ENCODE measurements at places on chromosomes 5 and 9.
A peak's percentile ranks its signal among the peaks of the same experiment; 100 is the strongest.

- DNase-seq = no peak
These were observed 10.6 kb upstream of the SH3RF2 start for GRCh38 chr5:145925803-145926202.

GRCh38 chr9:85216601-85217000 lies 525.2 kb downstream of the AGTPBP1 start:
- DNase-seq = no peak

GRCh38 chr9:133121915-133122550 lies 993 bp upstream of the RALGDS start:
- no peak for DNase-seq

GRCh38 chr5:133565993-133566392 lies 46.3 kb downstream of the FSTL4 start:
- no peak for DNase-seq

GRCh38 chr5:44729536-44729935 lies 79.2 kb upstream of the MRPS30 start:
- no peak for DNase-seq

GRCh38 chr5:54278036-54278830 lies 32.1 kb downstream of the ARL15 start:
- no peak for DNase-seq

- no peak for DNase-seq
These were observed 308.3 kb downstream of the TRPM3 start for GRCh38 chr9:70813141-70813540.

DNA sequence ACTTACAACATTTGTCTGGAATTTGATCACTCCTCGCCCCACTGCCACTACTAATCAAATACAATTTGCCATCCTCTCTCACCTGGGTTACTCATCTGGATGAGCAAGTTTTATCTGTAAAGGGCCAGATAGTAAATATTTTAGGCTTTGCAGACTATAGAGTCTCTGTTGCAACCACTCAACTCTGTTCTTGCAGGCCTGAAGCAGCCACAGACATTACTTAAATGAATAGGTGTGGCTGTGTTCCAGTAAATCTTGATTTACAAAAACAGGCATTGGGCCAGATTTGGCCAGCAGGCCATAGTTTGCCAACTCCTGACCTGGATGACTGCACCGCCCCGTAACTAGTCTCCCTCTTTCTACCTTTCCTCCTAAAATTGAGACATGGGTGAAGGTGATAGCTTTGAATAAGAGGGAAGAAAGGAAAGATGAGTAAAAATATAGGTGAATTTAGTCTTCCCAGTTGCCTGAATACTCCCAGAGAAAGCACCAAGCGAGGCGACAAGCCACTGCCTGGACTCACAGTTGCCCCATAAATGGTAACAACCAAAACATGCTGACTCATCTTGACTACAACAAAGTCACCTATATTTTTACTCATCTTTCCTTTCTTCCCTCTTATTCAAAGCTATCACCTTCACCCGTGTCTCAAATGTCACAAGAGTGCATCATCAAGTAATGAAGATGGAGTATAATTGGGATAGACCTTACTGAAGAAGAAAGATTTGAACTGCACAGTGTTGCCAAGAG lies 32.5 kb upstream of the SCAMP1 start:
- DNase-seq = no peak

GRCh38 chr5:142830241-142831008 lies 60.2 kb downstream of the ARHGAP26 start:
- no peak for DNase-seq

DNA sequence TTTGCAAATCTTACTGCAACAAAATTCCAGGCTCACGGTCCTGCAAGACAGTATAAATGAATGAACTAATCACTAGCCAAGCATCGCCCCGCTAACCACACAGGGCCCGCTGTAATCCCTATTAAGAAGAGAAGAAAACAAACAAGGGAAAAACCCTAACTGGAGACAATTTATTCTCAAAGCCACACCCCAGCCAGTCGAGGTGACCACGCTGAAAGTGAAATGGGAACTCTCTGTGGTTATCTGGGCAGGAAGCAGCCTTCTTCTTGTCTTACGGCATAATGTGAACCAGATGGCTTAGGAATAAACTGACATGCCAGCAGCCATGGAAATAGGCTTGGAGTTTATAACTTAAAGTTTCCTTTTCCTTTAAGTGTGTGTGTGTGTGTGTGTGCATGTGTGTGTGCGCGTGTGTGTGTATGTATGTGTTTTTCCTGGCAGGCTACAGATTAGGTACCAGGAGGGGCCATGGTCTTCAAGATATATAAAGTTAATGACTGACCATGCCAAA lies 120.2 kb downstream of the SEMA6A start:
- no peak for DNase-seq

DNA sequence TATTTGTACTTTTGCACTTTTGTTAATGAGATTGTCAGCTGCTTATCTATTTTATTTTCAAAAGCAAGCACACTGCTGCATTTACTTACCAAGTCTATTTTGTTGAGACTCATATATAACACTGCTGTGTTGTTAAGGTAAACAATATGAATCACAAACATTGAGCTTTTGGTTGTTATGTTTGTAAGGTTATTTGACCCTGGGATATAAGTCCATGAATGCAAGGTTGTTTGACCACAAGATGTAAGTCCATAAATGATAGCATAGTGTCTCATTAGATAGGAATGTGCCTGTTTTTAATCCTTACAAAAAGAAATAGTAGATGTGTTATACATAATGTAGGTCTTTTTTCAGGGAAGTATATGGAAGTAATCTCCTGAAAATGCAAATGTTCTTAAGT lies 845.9 kb downstream of the CDH9 start:
- DNase-seq = no peak

DNA sequence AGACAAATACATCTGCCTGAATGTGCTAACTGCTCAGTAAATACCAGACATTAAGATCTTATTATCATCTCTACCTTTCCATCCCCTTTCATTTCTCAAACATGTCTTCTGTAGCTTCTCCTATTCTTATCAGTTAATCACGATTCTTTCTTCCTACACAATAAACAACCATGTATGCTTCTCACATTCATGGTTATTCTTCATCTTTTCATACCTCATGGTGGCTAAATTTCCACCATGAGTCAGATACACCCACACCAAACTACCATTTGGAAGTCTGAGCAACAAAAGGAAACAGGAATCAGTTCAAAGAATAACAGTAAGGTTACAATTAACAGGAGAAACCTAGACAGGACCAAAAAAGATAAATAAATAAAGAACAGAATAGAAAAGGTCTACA lies 7.7 kb downstream of the ZNF622 start:
- no peak for DNase-seq

DNA sequence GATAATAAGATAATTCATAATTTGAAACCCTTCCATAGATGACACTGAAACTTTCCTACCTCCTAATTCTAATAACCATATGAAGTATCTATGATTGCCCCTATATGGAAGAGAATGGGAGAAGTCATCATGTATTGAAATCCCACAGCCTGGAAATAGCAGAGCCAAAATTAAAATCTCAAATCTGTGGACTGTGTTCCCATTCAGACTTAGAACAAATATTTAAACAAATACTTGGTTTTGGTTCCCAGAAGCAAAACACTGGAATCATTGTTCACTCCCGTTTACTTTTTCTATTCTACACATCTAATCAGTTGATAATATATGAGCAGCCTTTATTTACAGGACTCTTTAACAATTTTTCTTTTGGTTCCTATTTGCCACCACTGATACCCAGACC lies 92.6 kb upstream of the PTPRD start:
- no peak for DNase-seq

DNA sequence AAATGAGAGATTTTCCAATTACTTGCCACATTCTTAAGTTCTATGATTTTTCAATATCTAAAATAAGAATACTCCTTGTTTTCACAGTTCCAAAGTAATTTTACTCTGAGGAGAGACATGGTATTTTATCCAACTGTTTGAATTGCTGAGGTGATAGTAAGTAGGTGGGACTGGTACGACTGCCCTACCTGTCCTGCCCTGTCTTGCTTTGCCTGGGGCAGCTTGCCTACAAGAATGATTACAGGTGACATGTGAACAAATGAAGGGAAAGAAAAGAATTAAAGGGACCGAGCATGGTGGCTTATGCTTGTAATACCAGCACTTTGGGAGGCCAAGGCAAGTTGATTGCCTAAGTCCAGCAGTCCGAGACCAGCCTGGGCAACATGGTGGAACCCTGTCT lies 41.6 kb upstream of the HMGCS1 start:
- DNase-seq = no peak

GRCh38 chr5:150112201-150113046 lies 26.1 kb upstream of the CSF1R start:
- no peak for DNase-seq

- peak; percentile 45 for DNase-seq
These were observed 29.0 kb upstream of the CDKN2B start for GRCh38 chr9:22037954-22038690.

DNA sequence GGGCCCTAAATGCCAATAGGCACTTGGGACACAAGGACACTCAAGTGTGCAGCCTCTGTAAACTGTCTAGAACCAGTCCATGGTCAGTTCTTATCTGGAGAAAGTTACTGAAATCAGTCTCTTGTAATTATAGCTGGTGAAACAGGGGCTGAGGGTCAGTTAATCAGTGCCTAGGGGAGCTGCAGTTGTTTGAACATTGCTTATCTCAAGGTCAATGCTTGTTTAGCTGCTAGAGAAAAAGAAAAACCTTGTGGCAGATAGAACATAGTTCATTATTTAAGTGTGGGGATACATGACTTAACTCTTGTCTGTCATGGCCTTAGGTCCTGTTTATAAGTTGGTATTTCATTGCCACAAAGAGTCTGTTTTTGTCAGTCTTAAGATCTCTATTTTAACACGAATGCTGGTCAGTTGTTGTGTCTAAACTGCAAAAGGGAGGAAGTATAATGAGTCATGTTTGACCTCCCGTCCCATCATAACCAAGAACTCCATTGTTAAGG lies 108.0 kb downstream of the STARD4 start:
- no peak for DNase-seq

DNA sequence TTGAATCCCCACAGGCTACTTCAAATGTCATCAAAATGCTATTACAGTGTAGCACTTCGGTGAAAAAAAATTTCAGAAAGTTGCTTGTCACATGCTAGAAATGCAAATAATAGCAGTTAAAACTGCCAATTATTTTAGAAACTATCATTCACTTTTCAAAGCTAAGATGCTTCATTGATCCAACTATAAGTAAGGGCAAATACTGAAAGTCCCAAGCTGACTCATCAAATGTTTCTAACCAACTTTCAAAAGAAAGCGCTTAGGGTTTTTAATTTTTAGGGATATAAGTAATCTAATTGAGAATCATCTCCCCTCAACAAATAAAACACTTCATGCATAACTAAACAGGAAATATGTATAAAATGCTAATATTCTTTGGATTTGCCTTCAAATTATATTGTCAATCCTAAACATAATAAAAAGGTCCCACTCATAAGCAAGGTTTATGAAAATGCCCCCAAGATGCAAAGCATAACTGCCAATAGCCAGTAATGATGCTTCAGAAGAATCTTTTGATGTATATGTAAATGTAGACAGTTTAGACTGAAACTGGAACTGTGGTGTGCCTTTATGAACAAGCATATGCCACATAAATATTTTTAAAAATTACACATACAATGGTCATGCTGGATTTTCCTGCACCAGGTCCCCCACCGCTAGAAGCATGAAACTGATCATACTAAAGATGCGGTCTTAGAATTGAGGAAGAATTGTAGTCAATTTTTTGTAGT lies 12.2 kb downstream of the ACTL7A start:
- DNase-seq = no peak

DNA sequence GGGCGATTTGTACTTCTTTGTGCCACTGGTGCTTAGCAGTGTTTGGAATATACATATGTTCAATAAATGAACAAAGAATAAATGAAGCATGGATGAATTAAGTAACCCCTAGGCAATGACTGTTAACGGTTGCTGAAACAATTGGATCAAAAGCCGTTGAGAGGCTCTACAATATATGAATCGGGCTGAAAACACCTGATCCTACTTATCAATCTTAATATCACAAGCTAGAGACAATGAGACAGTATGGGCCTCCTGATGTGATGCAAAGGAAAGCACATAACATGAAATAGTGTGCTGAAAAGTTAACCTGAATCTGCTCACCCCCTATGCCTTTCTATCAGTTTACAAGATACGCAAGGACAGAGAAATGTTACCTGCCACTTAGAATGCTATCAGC lies 410.3 kb upstream of the RGMB start:
- DNase-seq = no peak

- no peak for DNase-seq
These were observed 125.8 kb downstream of the MYO10 start for GRCh38 chr5:16810208-16810854.

DNA sequence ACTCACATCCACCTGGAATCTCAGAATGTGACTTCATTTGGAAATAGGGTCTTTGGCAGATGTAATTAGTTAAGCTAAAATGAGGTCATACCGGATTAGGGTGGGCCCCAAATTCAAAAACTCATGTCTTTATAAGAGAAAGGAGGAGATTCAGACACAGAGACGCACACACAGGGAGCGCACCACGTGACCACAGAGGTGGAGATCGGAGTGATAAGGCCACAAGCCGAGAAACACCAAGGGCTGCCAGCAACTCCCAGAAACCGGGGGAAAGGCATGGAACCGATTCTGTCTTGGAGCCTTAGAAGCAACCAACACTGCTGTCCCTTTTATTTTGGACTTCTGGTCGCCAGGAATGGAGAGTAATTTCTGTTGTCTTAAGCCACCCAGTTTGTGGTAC lies 31.8 kb upstream of the LMX1B start:
- no peak for DNase-seq

GRCh38 chr9:124551472-124552272 lies 44.5 kb upstream of the NR5A1 start:
- no peak for DNase-seq

GRCh38 chr5:31855134-31856040 lies 216.5 kb downstream of the PDZD2 start:
- DNase-seq = no peak

DNA sequence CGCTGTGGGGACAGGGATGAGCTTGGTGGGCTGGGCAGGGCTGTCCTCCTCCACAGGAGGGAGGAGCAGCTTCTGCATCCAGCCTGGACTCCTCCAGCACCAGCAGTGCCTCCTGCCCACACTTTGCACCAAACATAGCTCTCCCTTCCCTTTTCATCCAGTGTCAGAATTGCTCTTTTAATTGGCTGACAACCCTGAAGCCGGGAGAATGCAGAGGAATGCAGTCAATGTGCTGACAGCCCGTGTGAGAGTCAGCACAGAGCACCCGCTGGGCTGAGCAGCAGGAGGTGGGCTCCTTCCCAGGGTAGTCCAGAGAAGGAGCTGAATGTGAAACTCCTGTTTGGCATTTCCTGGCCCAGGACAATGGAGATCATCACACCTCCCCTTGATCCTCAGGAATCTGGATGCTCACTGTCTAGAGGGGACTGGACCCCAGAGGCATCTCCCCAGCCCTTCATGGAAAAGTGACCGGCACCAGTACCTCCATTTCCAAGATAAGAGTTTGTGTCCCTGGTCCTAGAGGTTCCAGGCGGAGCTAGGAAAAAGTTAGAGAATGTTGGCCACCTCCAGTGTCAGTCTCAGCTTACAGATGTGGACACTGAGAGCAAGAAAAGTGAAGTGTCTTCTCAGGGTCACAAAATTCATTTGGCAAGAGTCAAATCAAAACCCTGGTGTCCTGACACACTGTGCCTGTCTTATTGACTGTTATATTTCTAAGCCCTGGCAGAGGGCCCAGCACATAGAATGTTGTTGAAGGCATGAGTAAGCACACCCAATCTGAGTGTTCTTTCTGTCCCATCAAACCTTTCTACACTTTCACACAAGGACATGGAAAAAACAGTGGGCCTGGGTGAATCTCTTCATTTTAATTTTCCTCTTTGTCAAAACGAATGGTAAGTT lies 202.1 kb downstream of the SNX18 start:
- no peak for DNase-seq

All from CD4-positive, alpha-beta T cell treated with Interleukin-12 subunit alpha and Interleukin-12 subunit beta, for 1 hour (primary cell).